ENCODE measurements at places on chromosomes 1 and 21. TPM values are rescaled to one million over a fixed set of nuclear protein-coding genes. Genes with fewer than 3 reads are reported as not detected.
A peak's percentile ranks its signal among the peaks of the same experiment; 100 is the strongest.

DNA sequence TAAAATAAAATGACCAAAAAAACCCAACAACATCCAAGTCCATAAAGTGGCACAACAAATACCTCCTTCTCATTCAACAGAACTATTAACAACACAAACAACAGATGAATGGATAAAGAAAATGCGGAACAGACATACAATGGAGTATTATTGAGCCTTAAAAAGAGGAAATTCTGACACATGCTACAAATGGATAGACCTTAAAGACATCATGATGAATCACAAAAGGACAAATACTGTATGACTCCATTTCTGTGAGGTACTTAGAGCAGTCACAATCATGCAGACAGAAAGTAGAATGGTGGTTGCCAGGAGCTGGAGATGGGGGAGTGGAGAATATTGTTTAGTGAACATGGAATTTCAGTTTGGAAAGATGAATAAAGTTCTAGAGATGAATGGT lies 42.6 kb downstream of the EYA3 start:
- no peak for DNase-seq
- peak overlapping the region; percentile 42 for H3K27ac ChIP-seq
- H3K27me3 ChIP-seq, result no peaks in the 10 kb centered on the region
- peaks cover 20% of the 10 kb centered on the region for H3K36me3 ChIP-seq
- H3K4me1 ChIP-seq, result peaks cover 20% of the 10 kb centered on the region

DNA sequence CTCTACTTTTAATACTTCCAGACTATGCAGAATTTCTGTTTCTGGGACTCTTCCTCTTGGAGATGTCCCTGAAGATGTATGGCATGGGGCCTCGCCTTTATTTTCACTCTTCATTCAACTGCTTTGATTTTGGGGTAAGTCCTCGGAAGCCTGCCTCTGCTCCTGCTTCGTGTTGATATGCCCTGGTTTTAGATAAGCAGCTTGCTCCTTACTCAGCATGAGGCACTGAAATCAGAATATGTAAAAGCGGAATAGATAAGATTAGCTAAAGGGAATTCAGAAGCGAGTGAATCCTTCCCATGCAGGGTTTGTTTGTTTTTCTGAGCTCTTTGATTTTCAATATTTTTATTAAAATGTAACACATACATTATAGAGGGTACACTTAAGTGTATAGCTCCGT lies 234.7 kb downstream of the CACNA1E start:
- H3K4me3 ChIP-seq, result no peak overlapping the region
- H3K27me3 ChIP-seq, result no peaks in the 10 kb centered on the region
- H3K36me3 ChIP-seq, result no peaks in the 10 kb centered on the region
- DNase-seq, result no peak
- H3K27ac ChIP-seq, result no peak overlapping the region

DNA sequence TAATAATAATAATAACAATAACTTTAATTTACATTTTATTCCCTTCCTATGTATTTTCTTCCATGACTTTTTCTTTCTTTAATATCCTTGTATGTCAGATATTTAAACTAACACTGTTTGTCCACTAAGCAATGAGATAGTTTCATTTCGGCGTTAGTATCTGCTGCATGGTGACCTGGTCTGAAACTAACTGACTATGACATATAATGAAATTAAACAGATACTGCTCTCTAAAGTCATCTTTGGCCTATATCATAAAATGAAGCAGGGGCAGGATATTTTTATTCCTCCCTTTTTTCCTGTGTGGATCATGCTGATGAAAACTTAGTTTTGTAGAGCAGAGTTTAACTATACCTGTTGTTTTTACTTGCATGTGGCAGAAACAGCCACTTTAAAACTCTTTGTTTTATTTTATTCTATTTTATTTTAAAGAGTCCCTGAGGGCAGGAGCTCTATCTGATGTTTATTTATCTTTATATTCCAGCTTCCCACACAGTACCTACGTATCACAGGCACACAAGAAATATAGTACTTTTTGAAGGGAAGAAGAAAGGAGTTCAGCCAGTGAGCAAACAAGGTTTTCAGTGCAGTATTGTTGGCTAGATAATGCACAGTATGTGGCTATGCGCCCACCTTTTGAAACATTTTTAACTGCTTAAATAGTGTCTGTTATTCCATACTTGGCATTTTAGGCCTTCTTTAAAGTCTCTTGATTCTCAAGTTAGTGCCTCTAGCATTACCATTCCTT lies 165.6 kb downstream of the PHTF1 start:
- no peaks in the 10 kb centered on the region for H3K4me1 ChIP-seq
- H3K27me3 ChIP-seq, result no peaks in the 10 kb centered on the region
- DNase-seq, result no peak
- no peak overlapping the region for H3K27ac ChIP-seq
- H3K36me3 ChIP-seq, result peaks cover 33% of the 10 kb centered on the region

DNA sequence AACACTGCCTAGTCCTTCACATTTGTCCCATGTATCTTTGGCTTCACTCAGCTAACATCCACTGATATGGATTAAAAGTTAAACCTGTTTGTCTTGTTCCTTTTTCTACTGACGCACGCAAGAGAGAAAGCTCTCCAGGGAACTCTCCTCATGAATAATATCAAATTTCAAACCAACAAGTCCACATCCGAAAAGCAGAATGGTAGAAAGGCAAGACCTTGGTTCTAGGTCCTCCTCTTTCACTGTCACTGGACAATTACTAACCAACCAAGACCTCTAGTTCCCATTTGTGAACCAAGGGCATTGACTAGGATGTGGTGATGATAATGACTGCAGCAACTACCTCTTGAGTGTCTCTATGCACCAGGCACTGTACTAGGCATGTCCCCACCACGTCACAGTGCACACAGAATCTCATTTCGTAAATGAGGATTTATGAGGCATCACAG lies 8.4 kb downstream of the PLPP3 start:
- no peak overlapping the region for H3K27ac ChIP-seq
- no peak overlapping the region for H3K4me3 ChIP-seq
- H3K27me3 ChIP-seq, result no peaks in the 10 kb centered on the region

DNA sequence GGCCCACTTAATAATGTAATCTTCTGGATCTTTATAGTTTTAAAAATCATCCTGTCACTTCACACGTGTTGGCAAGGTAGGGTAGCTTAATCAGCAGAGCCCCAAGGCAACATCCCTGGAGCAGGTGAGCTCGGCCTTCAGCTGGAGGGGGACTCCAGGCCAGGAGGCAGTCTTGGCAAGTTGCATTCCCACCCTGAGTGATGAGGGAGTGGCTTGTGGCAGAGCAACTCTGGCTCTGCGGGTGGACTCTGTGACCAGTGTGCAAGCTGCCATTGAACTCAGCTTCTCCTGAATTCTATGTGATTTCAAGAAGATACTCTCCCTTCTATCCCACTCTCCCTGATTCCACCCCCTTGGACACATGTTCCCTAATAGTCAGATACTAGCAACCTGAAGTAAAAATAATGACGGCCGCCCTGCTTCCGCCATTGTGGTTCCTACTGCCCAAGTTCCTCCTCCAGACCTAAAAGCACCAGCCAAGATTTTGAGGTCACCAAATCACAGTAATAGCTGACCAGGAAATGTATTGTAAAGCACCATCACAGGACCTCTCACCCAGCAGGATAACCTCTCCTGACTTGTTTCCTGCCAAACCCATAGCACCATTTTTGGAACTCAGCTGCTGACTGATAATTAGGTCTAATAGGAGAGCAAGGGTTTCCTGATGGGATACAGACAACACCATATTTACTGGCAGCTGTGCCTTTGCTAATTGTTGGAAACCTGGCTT lies 11.5 kb upstream of the LYST start:
- H3K4me3 ChIP-seq, result no peak overlapping the region
- DNase-seq, result no peak
- H3K4me1 ChIP-seq, result peaks cover 19% of the 10 kb centered on the region
- H3K27ac ChIP-seq, result no peak overlapping the region
- no peaks in the 10 kb centered on the region for H3K36me3 ChIP-seq
- no peaks in the 10 kb centered on the region for H3K27me3 ChIP-seq

GRCh38 chr1:212731630-212732029 lies 32.0 kb upstream of the BATF3 start:
- no peaks in the 10 kb centered on the region for H3K36me3 ChIP-seq
- DNase-seq, result no peak
- H3K4me1 ChIP-seq, result no peaks in the 10 kb centered on the region
- no peaks in the 10 kb centered on the region for H3K27me3 ChIP-seq
- no peak overlapping the region for H3K27ac ChIP-seq

DNA sequence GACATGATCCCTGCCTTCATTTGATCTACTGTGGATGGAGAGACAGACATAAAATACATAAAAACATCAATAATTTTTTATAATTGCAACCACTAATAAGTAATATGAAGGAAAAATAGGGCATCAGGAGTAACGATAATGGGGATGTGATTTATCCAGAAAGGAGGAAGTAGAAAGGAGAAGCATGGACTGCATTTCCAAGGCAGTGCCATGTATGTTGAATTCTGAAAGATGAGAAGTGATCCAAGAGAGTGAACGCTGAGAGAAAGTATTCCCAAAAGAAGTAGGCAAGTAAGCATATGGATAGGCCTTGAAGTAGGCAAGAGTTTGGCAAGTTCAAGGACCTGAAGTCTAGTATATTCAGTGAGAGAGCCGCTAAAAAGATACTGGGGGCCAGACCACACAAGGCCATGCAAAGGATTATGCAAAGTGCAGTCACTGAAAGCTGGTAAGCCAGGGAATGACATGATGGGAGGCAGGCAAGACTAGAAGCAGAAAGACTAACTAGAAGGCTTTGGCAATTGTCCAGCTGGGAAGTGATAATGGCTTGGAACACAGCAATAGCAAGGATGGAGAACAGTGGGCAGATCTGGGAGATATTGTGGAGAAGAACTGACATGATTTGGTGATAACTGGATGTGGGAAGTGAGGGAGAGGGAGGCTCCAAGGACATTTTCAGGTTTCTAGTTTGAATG lies 85.9 kb downstream of the TM2D1 start:
- no peaks in the 10 kb centered on the region for H3K36me3 ChIP-seq

DNA sequence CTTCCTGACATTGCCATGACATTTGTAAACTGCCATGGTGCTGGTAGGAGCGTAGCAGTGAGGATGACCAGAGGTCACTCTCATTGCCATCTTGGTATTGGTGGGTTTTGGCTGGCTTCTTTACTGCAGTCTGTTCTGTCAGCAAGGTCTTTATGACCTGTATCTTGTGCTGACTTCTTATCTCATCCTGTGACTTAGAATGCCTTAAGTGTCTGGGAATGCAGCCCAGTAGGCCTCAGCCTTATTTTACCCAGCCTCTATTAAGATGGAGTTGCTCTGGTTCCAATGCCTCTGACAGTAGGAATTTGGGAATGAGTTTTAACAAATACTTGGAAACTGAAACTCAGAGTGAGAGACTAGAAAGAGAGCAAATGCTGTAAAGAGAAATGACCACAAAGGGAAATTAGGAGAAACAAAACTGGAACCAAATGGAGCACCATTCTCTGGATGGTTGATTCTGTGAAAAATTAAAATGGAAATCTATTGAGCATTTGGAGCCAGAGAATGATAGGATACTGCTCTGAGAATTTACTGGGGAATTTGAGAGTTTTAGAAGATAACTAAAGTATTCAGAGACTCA lies 50.1 kb upstream of the RHOU start:
- no peaks in the 10 kb centered on the region for H3K4me1 ChIP-seq
- H3K27ac ChIP-seq, result no peak overlapping the region
- no peak overlapping the region for H3K4me3 ChIP-seq

DNA sequence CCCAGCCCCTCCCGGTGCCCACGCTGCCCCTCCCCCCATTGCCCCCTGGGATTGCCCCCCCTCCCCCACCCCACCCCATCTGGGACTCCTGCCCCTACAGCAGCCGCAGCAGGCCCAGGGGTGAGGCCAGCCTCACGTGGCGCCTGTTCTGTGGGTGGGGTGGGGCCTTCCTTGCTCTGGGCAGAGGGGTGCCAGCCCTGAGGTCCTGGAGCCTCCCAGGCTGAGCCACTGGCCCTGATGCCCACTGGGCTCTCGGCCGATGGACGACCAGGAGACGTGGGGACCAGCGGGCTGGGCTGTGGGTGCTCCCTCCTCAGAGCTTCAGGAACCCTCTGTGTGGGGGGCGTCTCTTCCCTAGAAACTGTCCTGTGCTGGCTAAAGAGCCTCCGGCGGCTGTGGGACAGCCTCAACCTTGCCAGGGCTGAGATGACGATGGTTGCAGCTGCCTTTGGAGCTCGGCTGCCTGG lies 5.8 kb upstream of the C1orf159 start:
- no peak overlapping the region for H3K27ac ChIP-seq
- H3K4me3 ChIP-seq, result no peak overlapping the region
- peaks cover 32% of the 10 kb centered on the region for H3K27me3 ChIP-seq
- H3K4me1 ChIP-seq, result peaks cover 16% of the 10 kb centered on the region

GRCh38 chr1:22038036-22038435 lies 14.5 kb upstream of the CDC42 start:
- no peaks in the 10 kb centered on the region for H3K36me3 ChIP-seq
- peaks cover 9% of the 10 kb centered on the region for H3K4me1 ChIP-seq

- no peaks in the 10 kb centered on the region for H3K36me3 ChIP-seq
- H3K27me3 ChIP-seq, result peaks cover 9% of the 10 kb centered on the region
- no peaks in the 10 kb centered on the region for H3K4me1 ChIP-seq
- no peak overlapping the region for H3K27ac ChIP-seq
- no peak for DNase-seq
Measured at GRCh38 chr1:30047576-30047975, 675.8 kb downstream of the MATN1 start.

DNA sequence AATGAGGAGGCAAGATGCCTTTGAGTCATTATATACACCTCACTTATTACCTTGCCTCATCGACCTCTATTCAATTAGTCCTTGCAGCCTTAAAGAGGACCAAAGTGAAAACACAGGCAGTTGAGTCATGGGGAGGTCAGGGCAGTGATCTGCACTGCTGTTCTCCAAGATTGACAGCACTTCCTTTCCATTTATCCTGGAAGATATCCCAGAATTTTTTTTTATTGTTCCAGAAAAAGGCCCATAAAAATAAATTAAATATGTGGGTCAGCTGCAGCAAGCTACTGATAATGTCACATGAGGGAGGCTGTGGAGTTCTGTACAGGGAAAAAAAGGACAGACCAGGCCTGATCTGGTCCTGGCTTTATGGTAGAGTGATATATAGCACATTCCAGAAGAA lies 33.2 kb upstream of the CDC42BPA start:
- peaks cover 2% of the 10 kb centered on the region for H3K27me3 ChIP-seq
- no peak overlapping the region for H3K4me3 ChIP-seq
- DNase-seq, result peak; percentile 8
- H3K4me1 ChIP-seq, result peaks cover 28% of the 10 kb centered on the region

GRCh38 chr1:14238472-14239307 lies 359.8 kb upstream of the KAZN start:
- DNase-seq, result no peak
- no peaks in the 10 kb centered on the region for H3K27me3 ChIP-seq
- no peak overlapping the region for H3K4me3 ChIP-seq
- no peaks in the 10 kb centered on the region for H3K4me1 ChIP-seq
- H3K36me3 ChIP-seq, result no peaks in the 10 kb centered on the region

- peak within 1 kb of the TSS; percentile 90 for H3K4me3 ChIP-seq
- peak within 1 kb of the TSS; percentile 76 for H3K27ac ChIP-seq
- H3K36me3 ChIP-seq, result no peaks in the 10 kb centered on the region
- H3K4me1 ChIP-seq, result peaks cover 40% of the 10 kb centered on the region
- peaks cover 6% of the 10 kb centered on the region for H3K27me3 ChIP-seq
Measured at GRCh38 chr1:156284112-156284511, at the start of gene TMEM79. Gene TMEM79 (plus strand): TSS chr1:156284325. CDS start chr1:156285227, 902 bp downstream.

Gene FAM177B
- total RNA-seq, result not detected

Gene ANP32E
- total RNA-seq, result 67.3 TPM

Gene SOX13
- 11.0 TPM for total RNA-seq

Gene HES2
- total RNA-seq, result not detected

Gene DPYD
- total RNA-seq, result 77.8 TPM

Gene GBP7
- total RNA-seq, result not detected

Gene RPTN
- total RNA-seq, result not detected

Gene RNF207
- total RNA-seq, result 2.6 TPM

Gene LRRN2
- total RNA-seq, result not detected

Gene GPR25
- total RNA-seq, result not detected

Gene RPE65
- not detected for total RNA-seq

All from HFFc6 (cell line).